NCI-H1417 treated with DMSO at 0.1 percent for 48 hours (cell line): ENCODE measurements at places on chromosomes 4 and X.

DNA sequence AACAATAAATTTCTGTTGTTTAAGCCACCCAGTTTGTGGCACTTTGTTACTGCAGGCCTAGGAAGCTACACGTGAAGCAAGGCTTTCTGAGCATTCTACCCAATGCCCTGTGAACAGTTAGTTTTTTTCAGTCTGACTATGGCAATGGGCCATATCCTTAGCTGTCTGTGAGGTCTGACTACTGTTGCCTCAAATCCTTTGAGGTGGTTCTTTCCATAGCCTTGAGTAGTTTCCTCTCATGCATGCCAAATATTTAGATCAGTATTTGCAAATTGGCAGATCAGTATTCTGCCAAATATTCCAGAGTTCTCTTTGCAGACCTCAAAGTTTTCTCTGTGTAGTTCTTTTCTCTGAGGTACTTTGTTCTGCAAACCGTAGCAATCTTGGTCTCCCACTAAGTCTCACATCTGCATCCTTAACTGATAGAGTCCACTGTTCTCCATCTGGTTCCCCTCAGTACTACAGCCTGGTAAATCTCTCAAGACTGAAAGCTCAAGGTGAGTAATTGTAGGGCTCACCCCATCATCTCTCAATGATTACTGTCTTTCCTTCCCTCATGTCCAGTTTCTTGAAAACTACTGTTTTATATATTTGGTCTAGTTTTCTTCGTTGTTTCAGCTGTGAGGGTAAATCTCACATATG is 984.9 kb upstream of the INTU start:
- no peak for DNase-seq

GRCh38 chrX:23513121-23513520 is 154.2 kb upstream of the PRDX4 start:
- no peak for DNase-seq

GRCh38 chrX:74389016-74389722 is 32.1 kb upstream of the SLC16A2 start:
- no peak for DNase-seq

DNA sequence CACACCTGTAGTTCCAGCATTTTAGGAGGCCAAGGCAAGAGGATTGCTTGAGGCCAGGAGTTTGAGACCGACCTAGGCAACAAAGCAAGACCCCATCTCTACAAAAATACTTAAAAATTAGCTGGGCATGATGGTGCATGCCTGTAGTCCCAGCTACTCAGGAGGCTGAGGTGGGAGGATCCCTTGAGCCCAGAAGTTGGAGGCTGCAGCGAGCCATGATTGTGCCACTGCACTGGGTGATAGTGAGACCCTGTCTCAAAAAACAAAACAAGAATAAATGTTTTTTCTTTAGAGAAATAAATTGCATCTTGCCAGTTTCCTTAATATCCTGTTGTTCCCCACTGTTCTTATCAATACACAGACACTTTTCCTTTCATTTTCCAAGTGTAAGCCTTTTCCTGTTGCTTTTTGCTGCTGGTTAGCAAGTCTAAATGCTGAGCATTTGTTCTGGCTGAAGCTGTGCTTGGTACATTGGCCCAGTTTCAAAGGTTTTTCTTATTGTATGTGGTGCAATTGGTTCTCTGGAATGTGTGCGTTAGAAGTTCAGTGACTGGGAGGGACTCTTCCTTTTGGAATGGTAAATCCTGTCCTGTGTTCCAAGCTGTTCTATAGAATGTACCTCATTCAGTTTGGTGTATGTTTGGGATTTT is 98.2 kb downstream of the AFF1 start:
- no peak for DNase-seq

DNA sequence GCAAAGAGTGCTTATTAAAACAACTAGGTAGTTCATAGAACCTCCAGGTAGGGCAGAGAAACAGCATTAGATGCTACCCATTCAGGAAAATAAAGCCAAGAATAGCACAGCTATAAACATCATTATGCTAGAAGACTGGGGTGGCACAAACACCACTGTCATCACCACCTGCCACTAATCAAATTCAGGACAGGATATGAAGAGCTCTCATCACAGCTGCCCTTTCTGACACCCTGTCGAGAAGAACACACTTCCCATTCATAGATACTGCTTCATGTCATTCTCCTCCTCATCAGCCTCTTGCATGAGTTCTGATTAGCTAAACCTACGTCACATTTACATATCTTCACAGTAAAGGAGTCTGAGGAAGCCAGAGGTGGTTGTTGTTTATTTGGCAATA is 692.3 kb upstream of the HS3ST1 start:
- no peak for DNase-seq

GRCh38 chrX:155896512-155896911 is 15.4 kb downstream of the VAMP7 start:
- DNase-seq = no peak

- DNase-seq = no peak
Observed at GRCh38 chr4:793941-794621, 31.8 kb downstream of the CPLX1 start.

- no peak for DNase-seq
Observed at GRCh38 chrX:39163581-39164126, 362.4 kb downstream of the MID1IP1 start.

GRCh38 chr4:28310926-28311325 is 1450.3 kb downstream of the STIM2 start:
- DNase-seq = no peak

GRCh38 chrX:56314334-56314733 is 82.2 kb downstream of the KLF8 start:
- DNase-seq = no peak

DNA sequence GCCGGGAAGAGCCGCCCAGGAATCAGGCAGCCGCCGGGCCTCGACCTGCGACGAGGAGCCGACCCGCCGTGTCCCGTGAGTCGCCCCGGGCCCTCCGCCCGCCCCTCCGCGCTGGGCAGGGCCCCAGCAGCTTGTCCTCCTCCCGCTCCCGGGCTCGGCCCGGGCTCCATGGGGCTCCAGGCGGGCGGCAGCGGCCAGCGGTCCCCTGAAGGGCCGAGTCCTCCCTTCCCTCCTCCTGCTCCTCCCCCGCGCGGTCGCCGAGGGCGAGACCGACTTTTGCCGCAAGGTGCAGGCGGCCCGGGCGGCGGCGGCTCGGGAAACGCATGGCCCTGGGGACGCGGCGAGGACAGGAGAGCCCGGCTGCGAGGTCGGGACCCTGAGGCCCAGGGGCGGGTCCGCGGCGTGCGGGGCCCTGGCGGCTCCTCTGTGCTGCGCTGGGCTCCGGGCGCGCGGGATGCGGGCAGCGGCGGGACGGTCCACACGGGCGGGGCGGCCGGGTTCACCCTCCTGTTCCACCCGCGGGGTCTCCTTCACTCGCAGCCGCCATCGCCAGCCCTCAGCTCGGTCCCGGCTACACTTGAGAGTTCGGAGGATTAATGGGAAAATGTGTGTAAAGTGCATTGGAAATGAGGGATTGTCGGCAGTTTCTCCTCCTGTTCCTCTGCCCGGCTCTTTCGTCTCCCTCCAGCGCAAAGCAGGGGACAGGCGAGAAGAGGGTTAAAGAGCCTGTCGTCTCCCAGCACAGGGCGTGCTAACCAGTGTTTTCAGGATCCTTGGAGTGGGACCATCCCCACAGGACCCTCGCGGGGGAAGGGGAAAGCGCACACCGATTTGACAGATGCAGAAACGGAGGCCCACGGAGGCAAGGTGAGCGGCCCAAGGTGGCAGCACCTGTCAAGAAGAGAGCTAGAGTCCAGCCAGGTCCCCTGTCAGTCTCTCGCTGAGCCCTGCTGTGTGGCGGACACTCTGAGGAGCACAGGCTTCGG is 16.6 kb upstream of the ZNF718 start:
- no peak for DNase-seq

- DNase-seq = no peak
Observed at GRCh38 chr4:16240300-16240699, 14.0 kb upstream of the TAPT1 start.

DNA sequence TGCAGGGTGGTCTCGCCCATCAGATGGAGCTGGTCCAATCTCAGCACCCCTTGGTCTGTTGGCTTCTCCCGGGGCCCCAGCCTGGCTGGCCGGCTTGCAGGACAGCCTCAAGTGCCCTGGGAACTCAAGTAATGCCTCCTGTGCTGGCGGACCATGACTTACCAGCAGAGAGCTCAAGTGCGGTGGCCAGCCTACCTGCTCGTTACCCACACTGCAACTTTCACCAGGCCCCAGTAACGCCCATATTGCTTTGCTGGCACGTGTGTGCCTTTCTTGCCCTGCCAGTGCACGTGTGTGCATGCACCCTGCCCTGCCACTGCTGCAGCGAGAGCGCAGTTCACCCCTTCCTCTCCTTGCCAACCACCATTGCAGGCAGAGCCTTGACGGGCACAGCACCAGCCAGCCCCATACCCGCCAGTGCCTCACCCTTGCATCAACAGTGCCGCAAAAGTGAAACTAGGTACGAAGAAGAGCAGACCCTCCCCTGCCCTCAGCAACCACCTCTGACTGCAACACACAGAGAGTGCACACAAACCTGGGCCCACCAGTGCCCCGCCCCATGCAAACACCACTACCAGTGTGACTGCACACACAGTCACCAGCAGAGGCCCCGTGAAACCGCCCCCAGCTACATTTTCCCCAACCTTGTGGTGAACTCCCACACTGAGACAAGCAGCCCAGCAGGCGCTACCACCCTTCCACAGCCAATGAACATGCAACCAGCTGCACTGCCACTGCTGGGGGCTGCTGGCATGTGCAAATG is 88.9 kb upstream of the POU3F4 start:
- DNase-seq = no peak

GRCh38 chr4:7389101-7389701 is 45.5 kb downstream of the PSAPL1 start:
- DNase-seq = no peak
